NCI-H2081 treated with DMSO at 0.1 percent for 48 hours (cell line): ENCODE measurements at places on chromosomes 5 and 9.

DNA sequence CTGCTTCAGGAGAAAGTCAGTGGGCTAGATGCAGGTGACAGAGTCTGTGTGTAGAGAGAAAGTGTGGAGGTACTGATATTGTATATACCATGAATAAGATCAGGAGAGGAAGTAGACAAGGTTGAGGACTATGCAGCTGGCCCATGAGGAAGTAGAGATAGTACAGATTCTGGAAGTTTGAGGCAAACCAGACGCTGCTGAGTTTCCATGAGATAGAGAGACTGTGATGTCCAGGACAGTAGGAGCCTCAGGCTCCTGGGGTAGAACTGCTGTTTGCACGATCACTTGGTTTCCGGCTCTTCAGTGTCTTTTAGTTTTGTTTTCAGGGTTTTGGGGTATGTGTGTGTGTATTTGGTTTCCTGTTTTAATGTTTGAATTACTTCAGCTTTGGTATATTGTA, 13.6 kb downstream of the OTULINL start:
- no peak for DNase-seq

DNA sequence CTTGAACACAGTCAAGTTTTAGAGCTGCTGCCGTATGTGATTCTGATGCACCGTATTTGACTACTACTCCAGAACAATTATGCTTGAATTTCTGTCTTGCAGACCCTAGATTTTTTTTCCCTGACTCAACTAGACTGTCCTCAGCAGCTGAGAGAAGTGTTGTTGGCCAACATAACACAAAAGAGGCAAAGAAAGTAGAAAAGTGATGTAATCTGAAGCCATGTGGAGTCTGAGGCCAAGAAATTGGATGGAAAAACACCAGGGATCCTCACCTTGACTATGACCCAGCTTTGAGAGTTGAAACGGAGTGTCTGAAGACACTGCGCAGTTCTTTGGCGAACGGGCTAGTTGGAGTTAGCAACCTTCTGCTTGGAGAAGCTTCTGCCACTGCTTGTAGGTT, 36.3 kb upstream of the FGF1 start:
- DNase-seq, result no peak

GRCh38 chr5:74177961-74178360, 462.6 kb downstream of the ENC1 start:
- DNase-seq, result no peak

DNA sequence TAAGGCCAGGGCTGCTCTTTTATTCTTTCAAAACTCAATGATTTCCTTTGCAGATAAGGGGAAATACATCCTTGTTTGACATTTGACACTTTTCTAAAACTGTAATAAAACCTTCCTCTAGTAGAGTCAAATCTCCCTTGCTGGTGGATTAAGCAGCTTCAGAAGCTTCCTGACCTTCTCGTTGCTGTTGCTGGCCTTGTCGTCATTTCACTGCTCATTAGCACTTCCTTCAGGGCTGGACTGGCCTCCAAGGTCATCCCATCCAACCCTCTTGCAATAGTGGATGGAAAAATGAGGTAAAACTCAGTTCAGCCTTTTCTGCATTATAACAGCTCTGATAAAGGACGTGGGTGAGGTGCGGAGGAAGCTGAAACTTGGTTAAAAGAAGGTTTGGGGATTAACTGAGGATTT, 1.1 kb upstream of the ADAMTSL1 start:
- no peak for DNase-seq

DNA sequence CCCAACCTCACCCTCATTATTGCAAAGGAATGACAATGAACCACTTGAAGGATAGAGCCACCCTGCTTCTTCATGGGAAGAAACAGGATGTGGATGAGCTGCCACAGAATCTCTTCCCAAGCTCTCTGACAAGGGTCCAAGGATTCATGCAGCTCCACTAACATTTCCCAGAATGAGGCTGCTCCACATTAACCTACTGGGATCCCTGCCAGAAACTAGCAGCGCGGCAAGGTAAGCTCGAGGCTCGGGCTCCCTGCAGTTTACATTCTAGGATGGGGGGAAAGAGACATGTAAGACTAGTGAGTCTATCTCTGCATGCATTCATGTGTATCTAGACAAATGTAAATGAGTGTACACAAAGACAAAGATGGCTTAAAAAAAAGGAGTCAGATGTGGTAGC, 12.1 kb downstream of the DCAF12 start:
- no peak for DNase-seq

DNA sequence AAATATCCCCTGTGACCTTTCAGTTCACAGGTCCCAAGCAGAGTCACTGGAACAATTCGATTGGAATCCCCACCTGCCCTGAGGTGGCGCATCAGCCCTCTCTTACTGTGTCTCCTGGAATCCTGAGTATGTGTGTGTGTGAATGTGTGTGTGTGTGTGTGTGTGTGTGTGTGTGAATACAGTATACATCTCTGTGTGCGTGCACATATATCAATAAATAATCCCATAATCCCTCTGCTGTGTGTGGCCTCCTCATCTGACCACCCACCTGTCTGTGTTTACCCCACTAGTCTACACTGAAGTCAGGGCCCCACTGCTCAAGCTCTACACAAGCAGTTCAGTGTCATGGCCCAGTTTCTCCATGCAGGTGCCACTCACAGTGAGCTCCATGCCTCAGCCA, 187.4 kb downstream of the ERCC6L2 start:
- no peak for DNase-seq

DNA sequence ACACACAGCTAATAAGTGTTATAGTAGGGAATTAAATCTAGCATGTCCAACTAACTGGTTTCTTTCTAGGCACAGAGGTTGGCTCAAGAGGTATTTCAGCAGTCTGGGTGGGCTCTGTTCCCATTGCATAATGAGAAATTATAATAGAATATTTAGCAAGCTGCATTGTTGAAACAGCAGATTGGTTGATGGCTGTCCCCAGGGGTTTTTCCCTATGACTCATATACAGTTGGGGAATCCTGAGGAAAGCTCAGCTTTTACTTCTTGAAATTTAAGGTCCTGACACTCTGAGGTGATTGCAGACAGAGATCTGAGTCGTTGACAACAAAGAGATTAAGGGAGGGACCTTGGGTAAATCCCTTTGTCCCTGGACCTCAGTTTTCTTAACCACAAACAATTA, 38.3 kb upstream of the TNFSF8 start:
- DNase-seq, result no peak

DNA sequence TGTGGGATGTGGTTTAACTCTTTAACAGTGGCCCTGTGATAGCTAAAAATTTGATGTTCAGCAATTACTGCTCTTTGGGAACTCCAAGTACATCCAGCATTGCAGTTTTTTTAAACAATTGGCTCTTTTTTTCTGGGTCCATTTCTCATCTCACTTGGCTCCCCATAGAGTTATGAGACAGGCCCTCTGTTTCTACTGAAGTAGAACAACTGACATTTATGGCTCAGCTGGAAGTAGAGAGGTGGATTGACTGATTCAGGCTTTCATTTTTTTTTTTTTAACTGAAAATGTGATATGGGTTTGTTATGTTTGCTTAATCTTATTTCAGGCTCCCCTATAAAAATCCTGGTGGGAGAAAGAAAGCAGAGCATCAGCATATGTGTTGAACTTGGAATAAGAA, 96.6 kb upstream of the CD180 start:
- no peak for DNase-seq

GRCh38 chr9:115671236-115671962, 482.2 kb upstream of the PAPPA start:
- DNase-seq, result no peak

- no peak for DNase-seq
These were observed 663.8 kb upstream of the CDH9 start for GRCh38 chr5:27701931-27702903.

GRCh38 chr5:71778678-71779276, 59.7 kb downstream of the CARTPT start:
- DNase-seq, result no peak

GRCh38 chr9:132996526-132996925, 18.0 kb downstream of the GFI1B start:
- no peak for DNase-seq
